ENCODE measurements at places on chromosomes 11 and 22.

DNA sequence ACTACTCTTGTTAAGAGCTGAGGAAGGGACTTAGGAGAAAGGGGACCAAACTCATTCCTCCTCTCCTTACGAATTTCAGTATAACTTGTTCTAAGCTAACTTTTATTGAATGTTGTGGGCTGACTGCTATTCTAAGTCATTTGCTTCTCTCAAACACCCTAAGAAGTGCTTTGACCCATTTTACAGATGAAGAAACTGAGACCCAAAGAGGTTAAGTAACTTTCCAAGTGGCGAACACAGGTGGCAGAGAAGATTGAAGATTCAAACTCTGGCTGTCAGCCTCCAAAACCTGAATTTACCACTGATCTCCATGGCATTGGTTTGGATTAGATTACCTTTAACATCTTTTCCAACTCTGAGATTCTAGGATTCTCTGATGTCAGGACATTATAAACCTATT lies 52.2 kb downstream of the TIMP3 start:
- no peak for DNase-seq

DNA sequence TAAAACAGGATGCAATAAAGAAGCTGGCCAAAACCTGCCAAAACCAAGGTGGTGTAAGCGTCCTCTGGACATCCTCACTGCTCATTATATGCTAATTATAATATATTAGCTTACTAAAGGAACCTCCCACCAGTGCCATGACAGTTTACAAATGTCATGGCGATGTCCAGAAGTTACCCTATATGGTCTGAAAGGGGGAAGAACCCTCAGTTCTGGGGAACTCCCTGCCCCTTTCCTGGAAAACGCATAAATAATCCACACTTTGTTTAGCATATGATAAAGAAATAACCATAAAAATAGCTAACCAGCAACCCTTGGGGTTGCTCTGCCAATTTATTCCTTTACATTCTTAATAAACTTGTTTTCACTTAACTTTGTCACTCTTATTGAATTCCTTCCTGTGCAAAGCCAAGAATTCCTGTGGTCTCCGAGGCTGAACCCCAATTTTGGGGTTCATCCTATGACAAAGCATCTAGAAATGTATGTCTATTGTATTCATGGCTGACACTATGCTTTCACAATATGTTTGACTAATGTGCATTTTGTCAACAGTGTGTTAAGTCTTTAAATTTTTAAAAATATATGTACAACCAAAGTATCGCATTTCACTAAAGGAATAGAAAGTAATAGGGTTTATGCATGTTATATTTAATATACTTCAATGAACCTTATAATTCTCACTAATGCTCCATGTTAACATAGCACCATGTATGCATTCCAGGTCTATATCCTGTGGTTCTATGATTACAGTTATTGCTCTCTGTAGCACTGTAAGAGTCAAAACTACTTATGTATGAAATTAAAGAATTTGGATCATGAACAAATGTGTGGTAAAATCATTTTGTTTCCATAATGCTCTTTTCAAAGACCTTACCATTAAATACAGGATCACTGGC lies 25.1 kb downstream of the LGR4 start:
- DNase-seq: no peak

DNA sequence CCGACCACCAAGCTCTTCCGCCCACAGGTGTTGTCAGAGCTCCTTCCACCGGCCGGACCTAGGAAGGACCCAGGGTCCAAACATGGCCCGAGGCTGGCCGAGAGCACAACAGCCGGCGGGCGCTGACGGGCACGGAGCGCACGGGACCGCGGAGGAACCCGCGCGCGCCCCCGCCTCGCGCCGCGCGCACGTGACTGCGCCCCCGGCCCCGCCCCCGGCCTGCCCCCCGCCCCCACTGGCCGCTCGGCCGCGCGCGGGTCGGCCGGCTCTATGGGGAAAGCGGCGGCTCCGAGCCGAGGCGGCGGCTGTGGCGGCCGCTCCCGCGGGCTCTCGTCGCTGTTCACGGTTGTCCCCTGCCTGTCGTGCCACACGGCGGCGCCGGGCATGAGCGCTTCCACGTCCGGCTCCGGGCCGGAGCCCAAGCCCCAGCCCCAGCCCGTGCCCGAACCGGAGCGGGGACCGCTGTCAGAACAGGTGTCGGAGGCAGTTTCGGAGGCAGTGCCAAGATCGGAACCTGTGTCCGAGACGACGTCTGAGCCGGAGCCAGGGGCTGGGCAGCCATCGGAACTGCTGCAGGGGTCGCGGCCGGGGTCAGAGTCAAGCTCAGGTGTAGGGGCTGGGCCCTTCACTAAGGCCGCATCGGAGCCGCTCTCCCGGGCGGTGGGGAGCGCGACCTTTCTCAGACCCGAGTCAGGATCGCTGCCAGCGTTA lies at the start of gene OSBP2:
Gene OSBP2 (plus strand): TSS at position 235 of the 711 bp plus-strand sequence. CDS start 36 bp downstream, at position 271.
- no peak for DNase-seq

GRCh38 chr22:21741059-21741458 lies 5.5 kb upstream of the YPEL1 start:
- no peak for DNase-seq

GRCh38 chr11:59562292-59562691 lies 51.0 kb downstream of the OR4D9 start:
- DNase-seq: no peak

- DNase-seq: no peak
These were observed 35.6 kb upstream of the CACNG2 start for GRCh38 chr22:36739185-36739584.

- DNase-seq: no peak
These were observed 15.9 kb downstream of the NEAT1 start for GRCh38 chr11:65438257-65439151.

GRCh38 chr11:20600551-20600950 lies 1.1 kb downstream of the SLC6A5 start:
- no peak for DNase-seq
